Astrocyte of the spinal cord (primary cell): ENCODE measurements at places on chromosomes 11 and 22.
A peak's percentile ranks its signal among the peaks of the same experiment; 100 is the strongest.

DNA sequence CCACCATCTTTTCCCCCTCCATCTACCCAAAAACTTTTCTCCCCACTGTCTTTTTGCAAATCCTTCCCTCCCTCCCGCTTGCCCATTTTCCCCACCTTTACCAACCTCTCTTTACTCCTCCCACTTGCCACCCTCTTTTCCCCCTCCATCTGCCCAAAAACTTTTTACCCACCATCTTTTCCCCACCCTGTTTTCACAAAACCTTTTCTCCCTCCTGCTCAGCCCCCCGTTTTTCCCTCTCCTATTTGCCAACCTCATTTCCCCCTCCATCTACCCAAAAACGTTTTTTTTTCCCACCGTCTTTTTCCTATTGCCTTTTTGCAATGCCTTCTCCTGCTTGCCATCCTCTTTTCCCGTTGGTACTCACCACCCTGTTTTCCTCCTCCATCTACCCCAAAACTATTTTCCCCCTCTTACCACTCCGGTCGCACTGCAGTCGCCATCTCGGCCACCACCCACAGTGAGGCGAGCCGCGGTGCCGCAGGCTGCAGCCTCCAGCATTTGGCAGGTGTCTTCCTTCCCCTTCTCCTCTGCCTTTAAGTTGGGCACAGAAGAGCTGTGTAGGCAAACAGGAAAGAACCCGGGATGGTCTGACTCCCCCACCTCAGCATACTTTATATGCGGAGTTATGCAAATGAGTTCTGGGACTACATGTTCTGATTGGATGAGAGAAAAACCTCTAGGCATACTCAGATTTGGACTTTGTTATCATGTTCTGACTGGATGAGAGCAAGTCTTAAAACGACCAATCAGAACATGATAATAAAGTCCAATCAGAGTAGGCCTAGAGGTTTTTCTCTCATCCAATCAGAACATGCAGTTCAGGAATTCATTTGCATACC lies 121.2 kb upstream of the VPREB1 start:
- no peak for DNase-seq

- DNase-seq, result no peak
These were observed 34.2 kb upstream of the HORMAD2 start for GRCh38 chr22:30045901-30046715.

- DNase-seq, result no peak
These were observed 977.0 kb downstream of the TBC1D22A start for GRCh38 chr22:47739291-47740015.

GRCh38 chr11:44304091-44305025 lies 5.6 kb downstream of the ALX4 start:
- no peak for DNase-seq

DNA sequence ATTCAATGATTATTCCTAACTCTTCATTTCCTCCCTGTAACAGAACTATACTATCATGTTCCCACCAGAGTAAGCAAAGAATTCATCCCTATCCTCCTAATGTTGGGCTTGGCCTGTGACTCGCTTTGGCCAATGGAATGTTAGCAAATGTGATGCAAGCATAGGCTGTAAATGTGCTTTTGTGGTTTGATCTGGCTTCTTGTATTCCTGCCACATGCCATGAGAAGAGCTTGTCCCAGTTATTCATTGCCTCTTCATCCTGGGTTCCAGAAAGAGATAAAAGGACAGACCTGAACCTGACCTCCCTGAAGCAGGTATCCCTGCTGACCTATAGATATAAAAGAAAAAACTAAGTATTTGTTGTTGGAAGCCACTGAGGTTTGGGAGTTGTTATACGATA lies 51.0 kb downstream of the SYTL2 start:
- DNase-seq, result peak; percentile 90

GRCh38 chr11:3809624-3809928 lies 1.2 kb downstream of the PGAP2 start:
- no peak for DNase-seq

GRCh38 chr11:126824035-126824607 lies 176.4 kb downstream of the KIRREL3 start:
- DNase-seq, result no peak

DNA sequence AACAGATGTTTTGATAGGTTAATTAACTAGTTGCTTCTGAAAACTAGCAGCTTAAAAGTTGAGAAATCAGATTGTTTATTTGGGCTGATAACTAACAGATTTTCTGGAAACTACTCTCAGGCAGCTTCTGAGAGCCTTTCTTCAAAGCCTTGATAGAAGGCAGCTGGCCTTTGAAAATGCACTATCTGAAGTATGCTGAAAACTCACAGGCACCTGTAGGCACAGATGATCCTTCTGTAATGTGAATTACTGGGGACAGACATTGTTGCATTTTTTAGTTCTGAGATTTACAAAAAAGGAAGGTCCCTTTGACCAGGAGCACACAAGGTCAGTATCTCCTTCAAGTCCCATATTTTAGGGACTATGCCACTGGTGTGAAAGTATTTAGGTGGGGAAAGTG lies 460.8 kb upstream of the CNTN5 start:
- DNase-seq, result no peak

DNA sequence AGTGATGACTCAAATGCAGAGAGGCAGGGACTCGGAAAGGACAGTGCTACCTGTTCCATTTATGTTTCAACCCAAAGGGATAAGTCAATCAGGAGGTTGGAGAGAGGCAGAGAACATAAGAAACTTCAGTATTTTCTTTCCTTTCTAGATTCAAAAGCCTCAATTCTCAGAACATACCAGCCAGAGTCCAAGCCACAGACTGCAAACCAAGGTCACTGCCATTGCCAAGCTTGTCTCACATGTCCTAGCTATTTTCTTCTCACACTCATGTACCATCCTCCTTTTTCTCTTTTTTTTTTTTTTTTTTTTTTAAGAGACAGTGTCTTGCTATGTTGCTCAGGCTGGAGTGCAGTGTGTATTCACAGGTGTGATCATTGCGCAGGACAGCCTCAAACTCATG lies 111.7 kb upstream of the AKIP1 start:
- DNase-seq, result no peak

DNA sequence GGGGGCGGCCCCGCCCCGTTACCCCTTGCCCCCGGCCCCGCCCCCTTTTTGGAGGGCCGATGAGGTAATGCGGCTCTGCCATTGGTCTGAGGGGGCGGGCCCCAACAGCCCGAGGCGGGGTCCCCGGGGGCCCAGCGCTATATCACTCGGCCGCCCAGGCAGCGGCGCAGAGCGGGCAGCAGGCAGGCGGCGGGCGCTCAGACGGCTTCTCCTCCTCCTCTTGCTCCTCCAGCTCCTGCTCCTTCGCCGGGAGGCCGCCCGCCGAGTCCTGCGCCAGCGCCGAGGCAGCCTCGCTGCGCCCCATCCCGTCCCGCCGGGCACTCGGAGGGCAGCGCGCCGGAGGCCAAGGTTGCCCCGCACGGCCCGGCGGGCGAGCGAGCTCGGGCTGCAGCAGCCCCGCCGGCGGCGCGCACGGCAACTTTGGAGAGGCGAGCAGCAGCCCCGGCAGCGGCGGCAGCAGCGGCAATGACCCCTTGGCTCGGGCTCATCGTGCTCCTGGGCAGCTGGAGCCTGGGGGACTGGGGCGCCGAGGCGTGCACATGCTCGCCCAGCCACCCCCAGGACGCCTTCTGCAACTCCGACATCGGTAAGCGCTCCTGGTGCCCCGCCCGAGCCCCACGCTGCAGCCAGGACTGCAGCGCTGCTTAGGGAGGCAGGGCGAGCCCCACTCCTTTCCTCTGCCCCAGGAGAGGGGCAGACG lies at the start of gene TIMP3:
Gene TIMP3 (plus strand): TSS at position 169 of the 700 bp plus-strand sequence. CDS start 297 bp downstream, at position 466.
- DNase-seq, result peak; percentile 85

- no peak for DNase-seq
These were observed 101.6 kb upstream of the USP47 start for GRCh38 chr11:11740073-11740702.

DNA sequence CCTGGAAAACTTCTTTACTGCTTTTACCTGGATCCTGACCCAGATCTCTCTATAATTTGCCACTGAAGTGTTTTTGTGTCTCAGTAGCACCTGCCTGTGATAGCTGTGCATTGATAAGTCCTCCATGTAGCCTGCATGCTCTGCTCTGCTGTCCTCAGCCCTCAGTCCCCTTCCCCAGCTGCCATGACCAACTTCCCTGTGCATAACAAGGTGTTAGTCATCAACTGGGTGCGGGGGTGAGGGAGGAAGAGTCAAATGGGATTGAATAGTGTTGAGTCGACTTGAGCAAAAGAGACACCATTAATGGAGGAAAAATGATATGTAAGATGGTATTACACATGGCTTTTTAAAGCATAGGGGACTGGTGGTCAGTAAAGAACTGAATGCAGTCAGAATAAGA lies 92.2 kb upstream of the PLET1 start:
- DNase-seq, result no peak

- no peak for DNase-seq
These were observed 23.3 kb downstream of the LRP5 start for GRCh38 chr11:68335683-68336082.

GRCh38 chr22:47206666-47207218 lies 444.3 kb downstream of the TBC1D22A start:
- no peak for DNase-seq

GRCh38 chr11:78201096-78201818 lies 12.5 kb downstream of the USP35 start:
- no peak for DNase-seq

- DNase-seq, result no peak
These were observed 71.9 kb downstream of the LDLRAD3 start for GRCh38 chr11:36015799-36016198.

- DNase-seq, result peak; percentile 19
These were observed 10.2 kb upstream of the POU2F3 start for GRCh38 chr11:120229451-120230424.

DNA sequence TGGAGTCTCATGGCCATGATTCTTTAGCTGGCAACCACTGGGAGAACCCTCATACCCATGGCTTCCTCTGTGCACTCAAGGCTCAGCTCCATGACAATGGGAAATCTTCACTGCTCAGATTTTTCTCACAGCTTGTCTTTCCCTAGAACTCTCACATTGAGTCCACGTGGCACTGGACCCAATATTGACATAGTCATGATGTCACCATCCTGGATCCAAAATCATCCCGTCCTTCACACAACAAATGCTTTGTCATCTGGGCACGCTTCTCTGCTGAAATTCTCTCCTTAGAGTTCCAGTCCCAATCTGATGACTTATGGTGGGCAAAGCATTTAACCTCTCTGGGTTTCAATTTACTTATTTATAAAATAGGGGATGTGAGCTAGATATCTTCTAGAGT lies 37.7 kb upstream of the CD44 start:
- no peak for DNase-seq

DNA sequence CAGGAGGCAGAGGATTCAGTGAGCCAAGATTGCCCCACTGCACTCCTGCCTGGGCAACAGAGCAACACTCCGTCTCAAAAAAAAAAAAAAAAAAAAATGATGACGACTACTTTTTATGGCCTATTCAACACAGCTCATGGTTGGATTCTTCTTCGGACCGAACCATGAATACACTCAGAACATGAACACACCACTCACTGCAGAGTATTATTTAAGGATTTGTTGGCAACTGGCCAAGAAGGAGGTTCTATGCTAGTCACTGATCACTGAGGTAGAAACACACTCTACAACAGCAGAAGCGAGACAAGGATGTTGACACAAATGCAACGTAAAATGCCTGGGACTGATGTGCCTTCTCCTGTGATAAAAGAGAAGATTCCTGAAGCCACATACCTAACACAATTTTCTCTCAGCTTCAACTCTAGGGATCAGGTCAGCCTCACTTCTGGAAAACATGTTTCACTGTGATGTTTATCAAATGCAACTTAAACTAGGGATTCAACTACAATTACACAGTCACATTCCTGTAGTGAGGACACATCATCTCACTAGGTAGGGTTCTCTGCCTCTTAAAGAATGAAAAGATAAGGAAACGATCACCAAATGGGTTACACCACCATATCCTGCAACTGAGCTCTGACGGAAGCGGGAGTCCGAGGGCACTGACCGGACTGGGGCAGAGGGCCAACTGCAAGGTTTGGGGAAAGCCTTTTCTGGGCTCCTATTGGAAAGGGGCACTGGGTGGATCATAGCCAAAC lies 82.5 kb downstream of the SGSM3 start:
- DNase-seq, result no peak

DNA sequence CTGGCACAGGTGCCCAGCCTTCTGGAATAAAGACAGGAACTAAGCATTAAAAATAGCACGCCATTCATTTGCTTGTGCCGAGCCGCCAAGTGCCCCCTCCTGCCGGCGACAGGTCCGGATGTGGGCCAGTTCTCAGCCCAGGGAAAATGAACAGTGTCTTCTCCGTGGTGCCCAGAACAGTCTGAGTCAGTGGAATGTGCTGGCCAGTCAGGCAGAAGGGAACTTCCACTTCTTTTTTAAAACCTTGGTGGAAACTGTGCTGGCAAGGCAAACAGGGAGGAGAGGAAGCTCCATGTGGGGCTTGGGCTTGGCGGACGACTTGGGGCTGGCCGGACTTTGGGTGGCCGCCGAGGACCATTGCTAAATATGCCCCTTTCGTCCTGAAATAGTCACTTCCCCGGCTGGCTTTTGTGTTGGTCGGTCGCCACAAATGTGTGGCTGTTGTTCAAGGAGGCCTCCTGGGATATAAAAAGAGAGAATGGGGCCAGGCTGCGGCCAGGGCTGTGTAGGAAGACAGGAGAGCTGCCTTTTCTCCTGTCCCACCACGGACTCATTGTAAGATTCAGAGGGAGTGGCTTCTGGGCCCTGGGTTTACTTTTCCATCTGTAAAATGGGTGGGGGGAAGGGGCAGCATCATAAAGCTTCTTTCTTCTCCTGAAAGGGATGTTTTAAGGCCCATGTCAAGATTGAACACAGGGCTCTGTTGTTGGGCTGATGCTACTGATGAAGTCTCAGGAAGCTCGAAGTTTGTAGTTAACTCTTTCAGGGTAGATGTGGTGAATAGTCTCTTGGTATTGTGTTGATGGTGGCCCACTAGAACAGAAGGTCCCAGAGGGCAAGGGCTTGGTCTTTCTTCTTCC lies 101.0 kb downstream of the PTPRJ start:
- peak; percentile 90 for DNase-seq

- no peak for DNase-seq
These were observed 10.5 kb downstream of the PICALM start for GRCh38 chr11:86058360-86058759.

DNA sequence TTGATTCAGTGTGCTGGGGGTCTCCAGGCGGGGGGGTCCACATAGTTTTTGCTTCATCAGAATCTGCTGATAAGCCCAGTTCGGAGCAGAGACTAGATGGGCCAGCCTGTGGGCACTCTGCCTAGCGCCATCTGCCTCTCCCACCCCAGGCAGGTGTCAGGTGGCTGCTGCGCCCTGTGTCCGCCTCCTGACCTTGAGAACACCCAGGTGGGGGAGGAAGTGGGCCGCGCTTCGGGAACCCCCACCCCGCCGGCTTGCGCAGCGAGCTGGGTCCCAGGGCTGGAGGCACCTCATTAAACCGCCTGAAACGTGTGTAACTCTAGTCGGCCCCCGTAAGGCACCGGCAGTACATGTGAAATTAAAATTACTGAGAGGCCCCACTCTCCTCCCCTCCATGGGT lies 113.6 kb downstream of the KCNQ1 start:
- no peak for DNase-seq

- no peak for DNase-seq
These were observed 467.1 kb downstream of the MIAT start for GRCh38 chr22:27124351-27124966.
